ENCODE measurements at places on chromosomes 2 and 18.

- no peak for DNase-seq
Observed at GRCh38 chr18:78527984-78528383, 451.6 kb upstream of the SALL3 start.

DNA sequence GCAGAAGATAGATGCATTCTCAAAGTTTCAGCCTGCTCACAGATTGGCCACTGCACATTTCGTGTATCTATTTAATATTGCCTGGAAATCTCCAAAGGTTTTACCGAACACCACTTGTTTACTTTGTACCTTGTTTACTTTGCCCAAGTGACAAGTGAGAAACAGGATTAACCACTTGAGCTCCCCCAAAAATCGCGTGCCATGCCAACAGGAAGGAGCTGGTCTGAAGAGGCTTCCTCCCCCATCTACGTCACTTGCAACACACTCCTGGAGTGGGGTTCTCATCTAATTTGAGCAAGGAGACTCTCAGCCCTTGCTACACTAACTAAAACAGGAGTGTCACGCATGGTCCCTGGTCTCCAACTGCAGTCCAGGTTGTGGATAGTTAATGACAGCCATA lies 212.5 kb upstream of the TMEM200C start:
- no peak for DNase-seq

GRCh38 chr2:207532676-207533075 lies 2.9 kb downstream of the CREB1 start:
- no peak for DNase-seq

DNA sequence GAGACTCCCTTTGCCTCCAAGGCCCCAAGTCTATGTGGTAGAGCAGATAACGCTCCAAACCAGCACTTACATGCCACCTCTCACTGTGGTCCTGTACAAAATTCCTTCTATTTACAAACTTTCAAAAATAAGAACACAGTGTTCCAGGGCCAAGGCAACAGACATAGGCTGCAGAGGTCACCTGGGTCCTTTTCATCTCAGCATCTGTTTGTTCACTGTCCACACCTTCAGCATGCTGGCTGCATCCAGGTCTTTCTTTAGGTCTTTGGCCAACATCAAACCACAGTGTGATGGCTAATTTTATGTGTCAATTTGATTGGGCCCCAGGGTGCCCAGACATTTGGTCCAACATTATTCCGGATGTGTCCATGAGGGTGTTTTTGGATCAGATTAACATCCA lies 20.0 kb upstream of the INO80C start:
- no peak for DNase-seq

DNA sequence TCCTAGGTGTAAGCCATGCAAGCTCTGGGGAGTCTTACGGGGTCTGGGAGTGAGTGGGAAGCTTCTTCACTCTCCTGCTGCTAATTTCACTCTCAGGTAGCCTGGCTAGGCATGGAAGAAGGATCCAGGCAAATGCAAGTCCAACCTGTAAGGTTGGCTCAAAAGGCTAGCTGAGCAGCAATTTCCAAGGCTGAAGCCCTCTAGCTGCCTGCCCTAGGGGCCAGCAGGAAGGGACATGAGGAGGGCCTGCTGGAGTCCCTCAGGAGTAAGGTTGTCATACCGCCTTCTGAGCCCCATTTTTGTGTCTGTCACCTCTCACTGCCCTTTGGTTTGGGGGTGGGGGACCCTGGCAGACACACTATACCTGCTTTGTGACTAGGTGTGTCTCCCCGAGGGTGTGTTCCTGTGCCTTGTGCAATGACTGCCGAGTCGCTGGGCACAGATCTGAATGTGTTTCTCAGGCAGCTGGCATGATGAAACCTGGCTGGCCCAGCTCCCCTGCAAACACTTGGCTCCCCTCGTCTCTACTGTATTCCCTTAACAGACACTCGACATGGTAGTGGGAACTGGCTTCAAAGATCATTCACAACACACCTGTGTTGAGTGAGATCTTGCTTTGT lies 123.9 kb upstream of the FAM136A start:
- no peak for DNase-seq

- DNase-seq = no peak
Observed at GRCh38 chr2:198476007-198476406, 671.6 kb downstream of the PLCL1 start.

- DNase-seq = no peak
Observed at GRCh38 chr2:179132076-179132475, 82.1 kb upstream of the CCDC141 start.

DNA sequence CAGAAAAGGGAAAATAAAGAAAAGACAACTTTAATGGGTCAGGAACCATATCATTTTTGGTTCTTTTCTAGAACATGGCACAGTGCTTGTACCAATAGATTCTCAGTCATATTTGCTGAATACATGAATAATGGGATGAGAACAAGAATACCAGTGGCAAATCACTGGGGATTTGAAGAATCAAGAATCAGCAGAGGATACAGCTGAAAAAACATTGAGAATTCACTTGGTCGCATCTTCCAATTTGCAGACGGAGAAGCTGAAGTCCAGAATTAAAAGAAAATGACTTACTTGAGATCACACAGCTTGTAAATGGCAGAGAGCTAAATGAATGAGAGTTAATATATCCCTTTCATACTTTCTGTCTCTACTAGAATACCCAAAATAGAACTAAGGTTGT lies 362.2 kb downstream of the RAD51AP2 start:
- DNase-seq = no peak

DNA sequence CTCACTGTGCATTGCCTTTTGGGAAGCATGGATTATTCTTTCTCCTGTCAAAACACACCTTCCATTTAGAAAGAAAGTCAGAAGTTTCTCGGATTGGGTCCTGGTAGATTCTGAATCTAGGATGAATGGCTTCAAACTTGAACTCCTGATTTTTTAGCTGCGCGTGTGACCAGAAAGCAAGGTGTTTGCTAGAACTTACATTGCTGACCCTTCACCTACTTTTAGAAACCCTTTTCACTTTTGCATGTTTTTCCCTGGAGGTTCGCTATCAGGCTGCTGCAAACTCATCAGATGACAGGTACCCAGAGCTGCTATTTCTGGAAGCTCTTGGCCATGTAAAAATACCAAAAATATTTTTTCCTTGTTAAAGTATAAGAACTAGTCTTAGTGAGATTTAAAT lies 132.0 kb downstream of the QPCT start:
- no peak for DNase-seq
